ENCODE measurements at places on chromosomes 2 and 18.

GRCh38 chr18:9466846-9467245 lies 8.5 kb upstream of the RALBP1 start:
- DNase-seq: no peak

DNA sequence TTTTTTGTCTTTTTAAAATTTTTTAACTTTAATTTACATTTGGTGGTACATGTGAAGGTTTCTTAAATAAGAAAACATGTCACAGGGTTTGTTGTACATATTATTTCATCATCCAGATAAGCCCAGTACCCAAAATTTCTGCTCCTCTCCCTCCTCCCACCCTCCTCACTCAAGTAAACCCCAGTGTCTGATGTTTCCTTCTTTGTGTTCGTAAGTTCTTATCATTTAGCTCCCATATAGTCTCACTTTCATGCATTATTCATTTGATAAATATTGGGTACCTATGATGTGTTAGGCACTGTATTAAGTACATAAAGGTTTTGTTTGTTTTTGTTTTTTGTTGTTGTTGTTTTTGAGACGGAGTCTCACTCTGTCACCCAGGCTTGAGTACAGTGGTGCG lies 5.7 kb upstream of the TGIF1 start:
- no peak for DNase-seq

DNA sequence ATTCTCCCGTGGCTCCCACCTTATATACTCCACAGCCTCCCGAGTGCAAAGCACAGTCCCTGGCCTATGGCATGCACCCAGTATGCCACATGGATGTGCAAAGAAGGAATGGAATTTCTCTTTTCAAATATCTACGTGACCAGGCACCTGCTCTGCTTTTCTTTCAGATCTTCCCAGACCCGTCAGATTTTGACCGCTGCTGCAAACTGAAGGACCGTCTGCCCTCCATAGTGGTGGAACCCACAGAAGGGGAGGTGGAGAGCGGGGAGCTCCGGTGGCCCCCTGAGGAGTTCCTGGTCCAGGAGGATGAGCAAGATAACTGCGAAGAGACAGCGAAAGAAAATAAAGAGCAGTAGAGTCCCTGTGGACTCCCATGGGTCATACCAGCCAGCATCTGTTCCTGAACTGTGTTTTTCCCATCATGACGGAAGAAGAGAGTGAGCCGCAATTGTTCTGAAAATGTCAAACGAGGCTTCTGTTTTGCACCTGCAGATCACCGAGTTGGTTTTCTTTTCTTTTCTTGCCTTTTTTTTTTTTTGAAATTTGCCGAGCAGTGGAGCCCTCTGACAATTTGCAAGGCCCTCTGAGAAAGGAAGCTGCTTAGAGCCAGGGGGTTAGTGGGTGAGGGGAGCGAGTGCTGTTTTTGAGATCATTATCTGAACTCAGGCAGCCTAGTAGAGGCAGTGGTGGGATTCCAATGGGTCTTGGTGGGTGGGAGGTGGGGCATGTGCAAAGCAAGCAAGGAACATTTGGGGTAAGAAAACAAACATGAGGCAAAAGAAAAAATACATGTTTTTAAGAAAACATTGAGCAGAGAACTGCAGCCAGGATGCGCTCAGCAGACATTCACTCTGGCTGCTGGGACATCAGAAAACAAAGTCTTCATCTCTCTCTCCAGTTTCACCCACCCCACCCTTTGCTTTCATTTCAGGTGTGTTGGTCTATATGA lies 26.2 kb downstream of the LBH start:
- DNase-seq: no peak

GRCh38 chr2:108288534-108289106 lies at the start of gene SULT1C2:
Gene SULT1C2 (plus strand): TSS chr2:108288895. CDS start chr2:108293668, 4,773 bp downstream.
- DNase-seq: peak; percentile 32

DNA sequence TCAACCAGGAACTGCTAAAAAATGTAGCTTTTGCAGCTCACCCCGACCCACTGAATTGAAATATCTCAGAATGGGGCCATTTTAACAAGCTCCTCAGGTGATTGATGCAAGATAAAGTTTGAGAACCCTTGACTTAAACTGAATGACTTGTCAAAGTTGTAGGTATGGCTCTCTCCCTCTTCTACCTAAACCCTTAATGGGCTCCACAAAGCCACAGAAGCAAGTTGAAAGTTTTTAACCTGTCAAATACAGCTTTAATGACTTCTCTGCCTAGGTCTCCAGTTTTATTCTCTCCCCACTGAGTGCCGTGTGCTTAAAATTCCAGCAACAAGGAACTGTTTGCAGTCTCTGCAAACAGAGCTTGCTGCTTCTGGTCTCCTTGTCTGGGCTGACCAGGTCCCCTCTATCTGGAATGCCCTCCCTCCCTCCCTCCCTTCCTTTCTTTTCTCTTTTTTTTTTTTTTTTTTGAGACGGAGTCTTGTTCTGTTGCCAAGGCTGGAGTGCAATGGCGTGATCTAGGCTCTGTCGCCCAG lies 19.7 kb upstream of the RNF125 start:
- no peak for DNase-seq

DNA sequence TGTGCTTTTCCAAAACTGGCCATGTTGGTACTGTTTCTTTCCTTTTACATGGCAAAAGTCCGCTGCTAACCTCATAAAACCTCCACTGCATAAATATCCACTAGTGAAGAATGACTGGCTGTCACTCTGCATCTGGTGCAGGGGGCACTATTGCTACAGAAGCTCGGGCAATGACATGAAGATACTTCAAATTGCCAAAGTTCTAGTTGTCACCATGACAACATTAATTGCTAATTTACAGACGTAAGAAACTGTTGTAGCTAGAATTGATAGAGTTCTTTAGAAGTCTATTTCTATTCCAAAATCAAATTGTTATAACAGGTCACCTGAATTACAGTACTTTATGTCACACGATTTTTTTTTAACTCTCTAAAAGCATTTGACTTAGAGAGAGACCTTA lies 845 bp downstream of the CFAP210 start:
- DNase-seq: no peak

GRCh38 chr2:195016841-195017240 lies 640.2 kb upstream of the SLC39A10 start:
- no peak for DNase-seq

GRCh38 chr2:104952976-104953375 lies 84.9 kb upstream of the MRPS9 start:
- no peak for DNase-seq

- DNase-seq: no peak
Measured at GRCh38 chr2:10007921-10008808, 35.2 kb upstream of the KLF11 start.

- DNase-seq: no peak
Measured at GRCh38 chr2:30255466-30256408, 24.4 kb downstream of the LBH start.

- DNase-seq: no peak
Measured at GRCh38 chr2:235692671-235693171, 198.9 kb downstream of the AGAP1 start.

DNA sequence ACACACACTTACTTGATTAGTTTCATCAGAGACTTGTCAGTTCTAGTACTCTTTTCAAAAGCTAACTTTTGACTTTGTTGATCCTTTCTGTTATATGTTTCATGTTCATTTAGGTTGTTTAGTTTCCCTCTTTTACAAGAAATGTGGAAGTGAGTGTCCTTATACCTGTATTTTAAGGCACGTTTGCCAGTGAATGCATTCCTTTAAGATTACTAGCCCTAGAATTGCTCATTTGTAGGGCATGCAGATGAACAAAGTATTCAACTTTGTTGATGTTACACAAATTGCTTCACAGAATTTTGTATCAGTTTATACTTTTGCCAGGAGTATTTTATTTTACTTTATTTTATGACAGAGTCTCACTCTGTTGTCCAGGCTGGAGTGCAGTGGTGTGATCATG lies 6.3 kb downstream of the IL1RL2 start:
- DNase-seq: no peak

GRCh38 chr2:233838251-233838650 lies 16.1 kb downstream of the HJURP start:
- DNase-seq: no peak

DNA sequence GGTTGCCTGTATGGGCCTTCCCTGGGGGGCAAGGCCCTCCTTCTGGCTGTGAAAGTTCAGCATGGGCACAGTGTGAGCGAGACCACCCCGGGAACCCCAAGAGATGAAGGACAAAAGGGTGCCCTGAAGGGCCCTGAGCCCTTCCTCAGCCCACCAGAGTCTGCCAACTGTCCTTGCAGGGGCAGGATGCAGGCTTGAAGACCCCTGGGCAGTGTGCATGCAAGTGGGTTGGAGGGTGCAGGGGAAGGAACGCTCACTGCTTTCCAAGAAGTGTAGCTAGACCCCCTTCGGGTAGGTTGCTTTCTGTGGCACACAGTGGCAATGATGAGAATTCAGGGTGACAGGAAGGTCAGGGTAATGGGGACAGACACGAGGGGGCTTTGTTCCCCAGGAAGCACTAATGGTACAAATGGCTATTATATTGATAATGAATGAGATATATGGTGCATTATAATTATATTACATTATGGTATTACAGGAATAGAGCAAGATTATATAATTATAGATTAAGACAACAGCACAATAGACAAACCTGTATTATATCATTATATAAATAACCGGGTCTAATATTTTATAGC lies 228.7 kb downstream of the ATAD2B start:
- DNase-seq: no peak

DNA sequence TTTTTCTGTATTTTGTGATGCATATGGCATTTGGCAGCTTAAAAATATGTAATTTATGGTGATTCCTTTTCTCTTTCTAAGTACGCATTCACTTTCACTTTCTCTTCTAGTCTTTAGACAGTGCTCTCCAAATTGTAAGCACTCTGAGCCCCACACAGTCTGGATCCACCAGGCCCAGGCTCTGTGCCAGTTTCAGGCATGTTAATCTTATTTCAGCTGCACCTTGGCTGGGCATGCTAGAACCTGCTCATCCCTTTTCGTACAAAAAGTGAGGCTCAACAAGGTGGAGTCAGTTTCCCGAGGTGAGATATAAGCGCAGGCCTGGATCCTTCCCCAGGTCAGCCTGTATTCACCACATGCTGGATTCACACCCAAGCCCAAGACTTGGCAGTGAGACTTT lies 203.9 kb downstream of the MTX2 start:
- DNase-seq: peak; percentile 31

GRCh38 chr18:55310044-55310676 lies 277.8 kb downstream of the TCF4 start:
- DNase-seq: no peak

DNA sequence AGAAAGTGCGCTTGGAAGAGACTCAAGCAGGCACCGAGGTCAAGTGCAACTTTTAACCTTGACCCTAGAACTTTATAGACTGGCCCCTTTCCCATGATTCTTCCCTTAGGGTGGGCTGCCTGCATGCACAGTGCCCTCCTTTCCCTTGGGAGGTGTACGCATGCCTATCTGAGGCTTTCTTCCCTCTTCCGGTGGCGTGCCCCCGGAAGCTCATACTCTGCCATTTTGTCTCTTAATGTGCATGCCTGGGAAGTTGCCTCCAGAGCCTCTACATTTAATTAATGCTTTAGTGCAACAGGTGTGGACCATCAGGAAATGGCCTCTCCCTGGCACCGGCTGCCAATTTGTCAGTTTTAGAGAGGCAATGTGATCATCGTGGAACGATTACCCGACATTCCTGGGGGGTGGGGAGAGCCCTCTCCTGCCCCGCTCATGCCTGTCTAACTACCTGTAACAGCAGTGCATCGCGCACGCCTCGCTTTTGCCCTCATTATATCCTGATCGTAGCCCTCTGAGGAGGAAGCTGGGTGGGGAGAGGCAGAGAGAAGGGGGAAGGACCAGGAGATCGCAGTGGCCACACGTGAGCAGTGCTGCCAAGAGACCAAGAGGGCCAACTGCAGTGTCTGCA lies 194.8 kb downstream of the TFCP2L1 start:
- DNase-seq: no peak

- no peak for DNase-seq
Measured at GRCh38 chr2:236946871-236947270, 138.8 kb upstream of the COPS8 start.

- DNase-seq: no peak
Measured at GRCh38 chr2:122326471-122326870, 571.0 kb downstream of the TSN start.

DNA sequence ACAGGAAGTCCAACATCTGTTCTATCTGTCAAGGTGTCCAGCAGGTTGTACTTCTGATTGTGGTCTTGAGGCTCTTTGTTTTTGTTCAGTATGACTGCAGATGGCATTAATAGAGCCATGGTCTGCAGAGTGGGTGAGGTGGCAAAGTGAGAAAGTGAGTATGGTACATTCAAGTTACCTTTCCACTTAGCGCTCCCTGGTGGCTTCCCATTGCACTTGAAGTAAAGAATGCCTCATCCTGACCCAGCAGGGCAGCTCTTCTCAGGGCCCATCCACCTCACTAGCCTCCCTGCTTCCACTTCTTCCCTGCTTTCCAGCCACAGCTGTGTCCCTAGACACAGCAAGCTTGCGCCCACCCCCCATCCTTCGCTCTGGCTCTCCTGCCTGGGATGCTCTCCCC lies 148.0 kb upstream of the ALPP start:
- DNase-seq: no peak

DNA sequence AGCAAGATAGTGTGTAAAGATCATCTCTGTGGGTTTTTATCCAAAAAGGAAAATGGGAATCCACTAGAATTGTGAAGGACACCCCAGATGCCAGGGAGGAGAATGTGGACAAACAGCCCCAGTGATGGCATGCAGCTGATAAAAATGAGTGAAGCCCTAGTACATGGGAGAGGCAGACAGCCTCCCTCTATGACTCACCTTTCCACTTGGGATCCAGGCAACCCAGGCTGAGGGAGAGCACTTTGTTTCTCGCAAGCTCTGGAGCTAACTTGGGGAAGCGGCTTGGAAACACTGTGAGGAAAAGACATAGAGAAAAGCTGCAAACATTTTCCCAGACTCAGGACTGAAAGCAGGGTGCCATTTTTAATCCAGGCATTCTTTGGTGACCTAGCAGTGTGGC lies 5.3 kb upstream of the FLACC1 start:
- DNase-seq: no peak

DNA sequence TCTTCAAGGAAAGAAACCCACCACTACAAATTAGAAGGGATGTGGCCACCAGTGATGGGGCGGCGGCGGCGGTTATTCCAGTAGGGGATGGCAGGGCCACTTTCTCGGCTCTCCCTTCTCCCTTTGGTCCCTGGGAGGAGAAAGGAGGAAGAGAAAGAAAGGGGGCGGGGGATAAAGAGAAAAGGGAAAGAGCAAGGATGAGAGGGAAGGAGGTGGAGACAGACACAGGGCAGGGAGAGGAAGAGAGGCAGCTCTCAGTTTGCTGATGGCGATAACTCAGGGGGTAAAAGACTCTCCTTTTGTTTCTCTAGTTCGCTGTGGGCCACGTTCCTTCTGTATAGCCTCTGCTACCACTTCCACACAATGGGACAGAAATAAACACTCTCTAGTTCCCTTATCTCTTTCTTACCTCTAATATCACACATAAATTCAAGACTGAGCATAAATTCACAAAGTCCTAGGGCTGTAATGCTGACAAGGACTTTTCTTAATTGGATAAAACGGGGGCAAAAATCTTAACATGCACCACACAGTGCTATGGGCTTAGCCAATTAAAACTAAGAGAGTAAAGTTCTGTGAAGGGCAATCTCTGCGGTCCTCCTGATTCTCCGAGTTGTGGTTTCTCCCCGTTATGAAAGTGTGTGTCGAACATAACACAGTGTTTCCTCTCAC lies 14.6 kb downstream of the SFT2D3 start:
- no peak for DNase-seq

GRCh38 chr18:31996007-31996406 lies 22.6 kb upstream of the RNF125 start:
- DNase-seq: no peak

All from HTR-8/SVneo (cell line).